ENCODE measurements at places on chromosomes 12 and 14. TPM values are rescaled to one million over a fixed set of nuclear protein-coding genes. Genes with fewer than 3 reads are reported as not detected.

GRCh38 chr14:94373708-94374107 is 14.7 kb downstream of the SERPINA1 start:
- DNase-seq: peak; percentile 96
- H3K27ac ChIP-seq: peak overlapping the region; percentile 83
- H3K27me3 ChIP-seq: no peaks in the 10 kb centered on the region
- no peak overlapping the region for H3K4me3 ChIP-seq
- no peaks in the 10 kb centered on the region for H3K36me3 ChIP-seq
- peaks cover 20% of the 10 kb centered on the region for H3K4me1 ChIP-seq

GRCh38 chr12:95126076-95126475 is 52.7 kb upstream of the NR2C1 start:
- no peak for DNase-seq
- H3K27ac ChIP-seq: no peak overlapping the region
- no peaks in the 10 kb centered on the region for H3K27me3 ChIP-seq
- no peaks in the 10 kb centered on the region for H3K4me1 ChIP-seq
- H3K36me3 ChIP-seq: peaks cover 73% of the 10 kb centered on the region

The MANSC4 gene
- total RNA-seq: not detected

DNA sequence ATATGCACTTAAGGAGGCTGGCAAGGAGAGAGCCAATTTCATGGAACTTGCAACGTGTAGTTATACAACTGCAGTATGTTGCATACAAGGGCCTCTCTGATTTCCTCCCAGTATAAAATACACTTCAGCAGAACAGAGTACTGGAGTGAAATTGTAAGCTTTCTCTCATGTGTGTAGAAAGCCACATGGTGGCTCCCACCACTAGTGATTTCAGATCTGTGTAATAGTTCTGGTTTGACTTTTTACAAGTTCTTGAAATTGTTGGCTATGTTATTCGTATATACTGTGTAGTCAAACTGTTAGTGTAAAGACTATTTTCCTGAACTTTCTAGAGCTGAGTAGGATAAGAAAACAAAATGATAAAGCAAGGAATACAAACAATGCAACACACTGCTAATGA is 16.4 kb upstream of the LMO3 start:
- no peak overlapping the region for H3K4me3 ChIP-seq
- no peaks in the 10 kb centered on the region for H3K27me3 ChIP-seq
- H3K27ac ChIP-seq: no peak overlapping the region
- DNase-seq: no peak
- H3K36me3 ChIP-seq: no peaks in the 10 kb centered on the region
- no peaks in the 10 kb centered on the region for H3K4me1 ChIP-seq

- H3K4me3 ChIP-seq: no peak overlapping the region
- no peaks in the 10 kb centered on the region for H3K36me3 ChIP-seq
- no peaks in the 10 kb centered on the region for H3K4me1 ChIP-seq
- peaks cover 40% of the 10 kb centered on the region for H3K27me3 ChIP-seq
These were observed 8.6 kb downstream of the TC2N start for GRCh38 chr14:91858536-91859275.

- no peaks in the 10 kb centered on the region for H3K36me3 ChIP-seq
- no peak overlapping the region for H3K4me3 ChIP-seq
- DNase-seq: no peak
- H3K27me3 ChIP-seq: no peaks in the 10 kb centered on the region
- no peaks in the 10 kb centered on the region for H3K4me1 ChIP-seq
These were observed 75.5 kb downstream of the FAR2 start for GRCh38 chr12:29224572-29224971.

The KRT3 gene
- total RNA-seq: not detected

The SLC10A1 gene
- not detected for total RNA-seq

DNA sequence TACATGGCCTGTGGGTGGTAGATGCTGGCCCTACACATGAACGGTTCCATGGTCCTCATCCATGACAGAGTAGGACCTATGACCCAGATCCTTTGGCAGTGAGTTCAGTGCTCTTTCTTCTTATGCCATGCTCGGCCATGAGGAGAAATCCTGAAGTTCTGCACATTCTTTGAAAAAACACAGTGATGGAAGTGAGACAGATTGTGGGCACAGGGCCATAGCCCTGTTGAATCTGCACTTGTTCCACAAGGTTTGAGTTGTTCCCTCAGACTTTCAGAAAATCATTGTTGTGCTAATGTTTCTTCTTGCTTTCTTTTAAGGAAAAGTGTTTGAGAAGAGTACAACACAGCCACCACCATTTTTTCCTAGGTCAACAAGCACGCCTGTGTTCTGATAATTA is 180.0 kb downstream of the C12orf75 start:
- H3K4me3 ChIP-seq: no peak overlapping the region
- H3K36me3 ChIP-seq: no peaks in the 10 kb centered on the region
- DNase-seq: no peak
- peaks cover 7% of the 10 kb centered on the region for H3K4me1 ChIP-seq
- peak overlapping the region; percentile 3 for H3K27ac ChIP-seq
- H3K27me3 ChIP-seq: no peaks in the 10 kb centered on the region

DNA sequence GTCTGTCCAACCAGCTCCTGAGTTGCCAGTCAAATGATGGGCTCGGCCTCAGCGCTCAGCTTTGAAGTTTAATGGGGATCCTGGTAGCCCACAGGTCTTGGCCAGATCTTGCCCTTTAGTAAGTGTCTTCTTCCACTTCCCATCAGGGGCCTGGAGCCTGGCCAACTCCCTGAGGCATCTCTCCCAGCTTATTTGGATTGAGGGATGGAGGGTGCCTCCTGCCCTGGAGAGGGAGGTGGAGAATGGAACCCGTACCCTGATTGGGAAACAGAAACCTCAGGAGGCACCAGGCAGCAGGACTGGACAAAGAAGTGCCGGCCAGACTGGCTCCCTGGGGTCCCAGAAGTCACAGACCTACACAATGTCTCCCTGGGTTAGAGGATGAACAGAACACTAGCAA is 40.5 kb upstream of the LTBP2 start:
- H3K27me3 ChIP-seq: no peaks in the 10 kb centered on the region
- DNase-seq: peak; percentile 56
- H3K4me3 ChIP-seq: no peak overlapping the region
- H3K36me3 ChIP-seq: peaks cover 7% of the 10 kb centered on the region

DNA sequence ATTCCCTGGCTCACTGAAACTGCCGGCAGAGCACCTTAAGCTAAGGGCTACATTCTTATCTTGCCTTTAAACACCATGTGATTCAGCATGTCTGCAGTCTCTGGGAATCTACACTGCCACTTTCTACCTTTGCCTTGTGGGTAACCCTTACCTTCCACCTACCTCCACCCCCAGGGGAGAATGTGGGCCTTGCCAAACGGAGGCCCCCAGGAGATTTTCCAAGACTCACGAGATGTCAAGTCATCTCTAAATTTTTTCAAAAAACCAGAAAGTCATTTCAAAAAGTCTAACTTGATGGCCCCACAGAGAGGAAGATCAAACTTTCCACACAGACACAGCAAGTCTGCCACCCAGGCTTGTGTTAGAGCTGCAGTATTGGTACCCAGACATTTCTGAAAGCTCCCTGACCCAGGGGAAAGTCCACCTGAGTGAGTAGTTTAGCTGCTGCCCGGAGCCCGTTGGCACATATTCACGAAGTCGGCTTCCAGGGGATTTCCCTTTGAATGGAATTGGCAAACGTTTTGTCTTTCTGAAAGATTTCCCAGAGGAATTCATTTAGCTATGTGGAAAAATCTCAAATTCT is 4.7 kb upstream of the PSMA6 start:
- H3K27me3 ChIP-seq: no peaks in the 10 kb centered on the region
- peaks cover 11% of the 10 kb centered on the region for H3K36me3 ChIP-seq
- peak; percentile 62 for DNase-seq
- peaks cover 8% of the 10 kb centered on the region for H3K4me1 ChIP-seq
- peak overlapping the region; percentile 39 for H3K27ac ChIP-seq

The TEX22 gene
- total RNA-seq: 4.1 TPM

The FMNL3 gene
- total RNA-seq: 0.91 TPM

DNA sequence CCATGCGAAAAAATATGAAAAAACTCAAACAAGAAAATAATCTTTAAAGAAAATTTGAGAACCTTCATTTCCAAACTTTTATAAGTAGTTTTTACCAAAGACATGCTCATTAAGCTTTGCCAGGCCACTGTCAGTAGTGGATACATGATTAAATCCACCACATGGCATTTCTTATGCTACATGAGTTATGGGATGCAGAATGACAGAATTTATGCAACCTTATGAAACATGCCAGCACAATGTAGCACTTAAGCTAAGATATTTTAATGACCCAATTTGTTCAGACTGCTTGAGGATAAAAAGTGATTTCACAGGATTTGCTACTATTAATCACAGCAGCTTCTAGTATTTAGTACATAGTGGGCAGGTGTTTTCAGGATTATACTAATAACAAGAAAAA is 123.3 kb downstream of the ATP23 start:
- DNase-seq: no peak
- H3K27ac ChIP-seq: no peak overlapping the region
- no peaks in the 10 kb centered on the region for H3K36me3 ChIP-seq
- H3K4me3 ChIP-seq: no peak overlapping the region
- H3K4me1 ChIP-seq: peaks cover 28% of the 10 kb centered on the region

The TAS2R42 gene
- total RNA-seq: not detected

- peaks cover 85% of the 10 kb centered on the region for H3K27me3 ChIP-seq
- H3K4me3 ChIP-seq: no peak overlapping the region
- H3K27ac ChIP-seq: no peak overlapping the region
- H3K36me3 ChIP-seq: no peaks in the 10 kb centered on the region
These were observed 2.0 kb upstream of the SCN8A start for GRCh38 chr12:51589060-51589459.

DNA sequence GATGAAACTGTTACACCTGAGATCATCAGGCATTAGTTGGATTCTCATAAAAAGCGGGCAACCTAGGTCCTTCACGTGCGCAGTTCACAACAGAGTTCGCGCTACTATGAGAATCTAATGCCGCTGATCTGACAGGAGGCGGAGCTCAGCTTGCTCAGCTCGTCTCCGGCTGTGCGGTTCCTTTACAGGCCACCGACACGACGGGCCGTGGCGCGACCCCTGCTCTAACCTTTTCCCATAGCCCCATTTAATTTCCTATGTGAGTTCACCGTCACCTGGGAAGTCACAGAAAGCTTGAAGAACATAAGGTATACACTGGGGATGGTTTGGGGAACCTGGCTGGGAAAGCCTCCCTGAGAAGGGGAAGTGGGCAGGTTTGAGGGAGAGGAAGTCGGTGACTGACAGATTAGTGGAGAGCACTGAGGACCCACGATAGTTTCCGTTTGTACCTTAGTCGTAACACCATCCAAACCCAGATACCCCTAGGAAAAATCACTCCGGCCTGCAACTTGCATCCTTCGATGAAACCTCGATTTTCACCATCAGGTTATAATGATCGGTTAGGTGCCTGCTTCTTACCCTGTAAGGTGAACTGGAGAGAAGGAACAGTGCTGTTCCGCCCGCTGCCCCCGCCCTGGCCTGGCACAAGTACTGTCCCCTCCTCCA is 2.8 kb upstream of the AAAS start:
- H3K27ac ChIP-seq: peak overlapping the region; percentile 93
- H3K4me3 ChIP-seq: peak overlapping the region; percentile 79
- no peak for DNase-seq
- H3K36me3 ChIP-seq: peaks cover 18% of the 10 kb centered on the region
- H3K27me3 ChIP-seq: no peaks in the 10 kb centered on the region

The GLIPR1L2 gene
- 0.23 TPM for total RNA-seq

The CD163L1 gene
- 3.5 TPM for total RNA-seq

DNA sequence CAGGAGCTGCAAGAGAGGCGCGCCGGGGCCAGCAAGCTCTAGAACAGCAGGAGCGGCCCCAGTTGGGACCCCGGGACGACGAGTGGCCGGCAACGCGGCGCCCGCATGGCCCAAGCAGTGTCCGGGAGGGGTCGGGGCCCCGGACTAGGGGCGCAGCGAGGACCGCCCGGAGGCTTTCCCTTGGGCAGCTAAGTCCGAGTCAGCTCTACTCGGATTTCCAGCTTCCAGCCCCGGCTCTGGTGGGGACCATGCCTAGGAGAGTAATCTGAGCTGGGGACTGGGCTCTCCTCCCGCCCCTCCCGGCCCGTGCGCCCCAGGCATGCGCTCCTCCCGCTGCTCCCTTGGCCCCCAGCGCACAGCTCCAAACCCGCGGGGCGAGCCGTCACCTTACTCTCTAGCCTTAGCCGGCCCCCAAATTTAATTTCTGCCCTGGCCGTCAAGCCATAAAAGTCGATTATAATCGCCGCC is 41.6 kb upstream of the CAPRIN2 start:
- peak overlapping the region; percentile 79 for H3K4me3 ChIP-seq
- peak; percentile 65 for DNase-seq

DNA sequence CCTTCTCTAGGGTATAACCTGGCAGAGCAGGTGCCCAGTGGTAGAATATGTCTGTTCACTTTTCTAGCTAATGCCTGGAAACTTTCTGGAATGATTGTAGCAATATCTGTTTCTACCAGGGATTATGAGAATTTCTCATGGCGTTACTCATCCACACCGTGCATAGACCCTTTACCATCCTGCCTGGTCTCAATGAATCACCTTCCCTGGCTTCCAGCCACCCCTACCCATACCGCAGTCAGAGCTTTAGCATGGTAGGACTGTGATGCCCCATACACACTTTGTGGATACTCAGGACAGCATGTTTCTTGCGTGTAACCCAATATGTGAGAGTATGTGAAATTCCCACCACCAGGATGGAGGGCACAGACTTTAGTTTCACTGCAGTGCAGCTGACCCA is 45.4 kb downstream of the TUNAR start:
- H3K36me3 ChIP-seq: no peaks in the 10 kb centered on the region
- H3K27ac ChIP-seq: no peak overlapping the region
- no peaks in the 10 kb centered on the region for H3K4me1 ChIP-seq
- no peak overlapping the region for H3K4me3 ChIP-seq
- H3K27me3 ChIP-seq: peaks cover 80% of the 10 kb centered on the region

GRCh38 chr12:780750-781379 is 28.5 kb downstream of the WNK1 start:
- no peak overlapping the region for H3K4me3 ChIP-seq
- H3K27ac ChIP-seq: peak overlapping the region; percentile 63
- H3K27me3 ChIP-seq: no peaks in the 10 kb centered on the region
- peaks cover 18% of the 10 kb centered on the region for H3K4me1 ChIP-seq

- H3K27me3 ChIP-seq: no peaks in the 10 kb centered on the region
- H3K4me3 ChIP-seq: no peak overlapping the region
- no peaks in the 10 kb centered on the region for H3K4me1 ChIP-seq
- no peak for DNase-seq
- no peaks in the 10 kb centered on the region for H3K36me3 ChIP-seq
These were observed 408.3 kb downstream of the AACS start for GRCh38 chr12:125473501-125473900.

Measured in MCF 10A (cell line).